ENCODE measurements at places on chromosomes 12 and 14.
A peak's percentile ranks its signal among the peaks of the same experiment; 100 is the strongest.

DNA sequence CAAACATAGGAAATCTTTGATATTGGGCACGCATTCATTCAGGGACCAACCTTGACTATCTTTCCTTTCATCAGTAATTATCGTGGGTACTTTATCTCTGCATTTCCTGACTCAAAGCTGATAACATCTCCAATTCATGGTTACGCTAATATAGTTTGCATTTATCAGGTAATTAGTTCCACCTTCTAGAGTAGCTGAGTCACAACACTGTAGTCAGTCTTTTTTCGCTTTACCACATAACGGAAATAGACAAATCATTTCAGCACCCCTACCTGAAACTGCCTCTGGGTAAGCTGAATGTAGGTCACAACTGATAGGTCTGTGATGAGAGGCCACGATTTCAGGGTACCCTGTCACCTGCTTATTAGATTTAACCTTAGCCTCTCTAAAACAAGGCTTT, 36.7 kb upstream of the IL22 start:
- no peak for DNase-seq

- peak; percentile 5 for DNase-seq
Observed at GRCh38 chr14:30214461-30215090, 286.9 kb upstream of the PRKD1 start.

DNA sequence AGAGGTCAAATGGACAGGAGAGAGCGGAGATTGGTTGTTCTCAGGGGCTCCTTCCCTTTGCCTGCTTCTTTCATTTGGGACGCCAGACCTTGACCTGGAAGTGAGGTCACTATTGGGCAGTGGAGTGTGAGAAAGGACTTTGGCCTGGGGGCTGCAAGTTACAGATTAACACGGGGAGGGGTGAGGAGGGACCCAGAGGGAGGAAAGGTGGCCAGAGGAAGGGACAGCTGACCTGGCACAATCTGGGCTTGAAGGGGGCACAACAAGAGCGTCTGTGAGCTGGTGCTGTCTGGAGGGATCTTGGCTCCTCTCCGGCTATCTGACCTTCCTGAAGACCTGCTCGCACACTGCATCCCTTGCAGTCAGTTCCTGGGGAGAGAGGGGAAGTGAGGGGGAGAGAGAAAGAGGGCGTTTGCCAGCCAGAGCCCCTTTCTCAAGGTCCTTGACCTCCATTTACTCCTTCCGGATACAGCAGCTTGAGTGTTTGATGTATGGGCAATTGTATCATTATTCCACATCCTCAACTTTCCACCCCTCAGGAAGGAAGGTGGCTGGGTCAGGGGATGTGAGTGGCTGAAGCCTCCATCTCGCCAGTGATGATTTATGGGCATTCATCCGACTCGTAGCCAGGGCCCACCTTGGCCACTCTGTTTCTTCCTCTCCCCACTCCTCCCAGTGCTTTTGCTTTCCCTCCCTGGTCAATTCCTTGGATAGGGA, 4.7 kb downstream of the RBP5 start:
- DNase-seq: no peak

GRCh38 chr14:74904635-74905503, 18.2 kb downstream of the RPS6KL1 start:
- no peak for DNase-seq

GRCh38 chr12:124861898-124862676, 1.6 kb downstream of the SCARB1 start:
- no peak for DNase-seq

DNA sequence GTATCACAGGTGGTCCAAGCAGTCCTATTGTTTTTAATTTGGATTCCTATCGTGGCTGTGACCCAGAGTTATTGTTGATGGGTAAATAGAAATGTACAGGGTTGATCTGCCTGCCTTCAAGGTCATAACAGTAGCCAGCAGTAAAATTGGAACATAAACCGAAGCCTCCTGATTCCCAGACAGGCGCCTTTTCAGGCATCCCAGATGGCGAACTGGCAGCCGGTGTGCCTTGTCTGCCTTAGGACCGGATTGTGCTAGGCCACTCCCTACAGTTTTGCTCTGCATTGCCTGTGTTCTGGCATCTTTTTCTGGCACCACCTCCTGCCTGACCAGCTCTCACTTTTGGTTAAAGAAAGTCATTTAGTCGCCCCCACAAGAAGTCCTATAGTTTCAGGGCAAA, 22.2 kb downstream of the TMEM117 start:
- no peak for DNase-seq

GRCh38 chr14:99148131-99148530, 123.9 kb downstream of the BCL11B start:
- DNase-seq: no peak

GRCh38 chr14:76376878-76377734, 1.2 kb downstream of the ESRRB start:
- DNase-seq: no peak

DNA sequence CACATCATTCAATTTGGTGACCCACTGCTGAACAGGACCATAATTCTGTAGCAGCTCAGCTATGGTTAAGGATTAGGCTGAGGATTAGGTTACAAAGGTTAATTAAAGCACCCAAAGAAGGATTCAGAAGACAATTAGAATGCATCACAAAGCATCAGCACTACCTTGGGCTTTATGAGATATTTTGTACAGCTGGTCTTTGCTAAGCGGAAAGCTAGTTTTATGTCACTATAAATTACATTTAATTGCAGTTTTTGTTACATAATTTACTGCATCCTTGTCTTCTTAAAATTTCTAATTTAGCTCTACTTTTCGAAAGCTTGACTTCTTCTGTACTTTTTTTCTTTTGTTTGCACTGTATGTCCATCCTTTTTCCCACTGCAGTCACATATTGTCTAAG, 711.5 kb downstream of the RPS29 start:
- no peak for DNase-seq

GRCh38 chr14:88411039-88411438, 25.6 kb downstream of the SPATA7 start:
- no peak for DNase-seq

DNA sequence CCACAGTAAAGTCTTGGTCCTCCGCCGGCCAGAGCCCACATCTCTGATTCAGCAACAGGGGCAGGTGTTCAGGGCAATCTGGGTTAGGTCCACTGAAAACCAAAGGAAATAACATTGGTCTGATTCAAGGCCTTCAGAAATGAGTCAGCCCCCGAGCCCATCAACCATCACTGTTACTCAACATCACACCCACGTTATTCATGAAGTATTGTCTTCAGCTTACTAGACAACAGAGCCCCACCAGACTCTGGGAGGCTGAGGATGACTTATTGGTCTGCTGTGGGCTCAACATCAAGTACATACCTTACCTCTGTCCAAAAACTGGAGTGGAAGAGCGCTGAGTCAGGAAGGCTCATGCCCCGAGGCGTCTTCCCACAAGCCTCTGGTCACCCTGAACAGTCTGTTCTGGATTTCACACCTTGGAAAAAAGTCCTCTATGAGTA, 97.5 kb downstream of the ZFP36L1 start:
- no peak for DNase-seq

- DNase-seq: no peak
Observed at GRCh38 chr14:63654346-63654745, 12.7 kb upstream of the WDR89 start.

- no peak for DNase-seq
Observed at GRCh38 chr12:19382111-19382526, 57.2 kb upstream of the AEBP2 start.

DNA sequence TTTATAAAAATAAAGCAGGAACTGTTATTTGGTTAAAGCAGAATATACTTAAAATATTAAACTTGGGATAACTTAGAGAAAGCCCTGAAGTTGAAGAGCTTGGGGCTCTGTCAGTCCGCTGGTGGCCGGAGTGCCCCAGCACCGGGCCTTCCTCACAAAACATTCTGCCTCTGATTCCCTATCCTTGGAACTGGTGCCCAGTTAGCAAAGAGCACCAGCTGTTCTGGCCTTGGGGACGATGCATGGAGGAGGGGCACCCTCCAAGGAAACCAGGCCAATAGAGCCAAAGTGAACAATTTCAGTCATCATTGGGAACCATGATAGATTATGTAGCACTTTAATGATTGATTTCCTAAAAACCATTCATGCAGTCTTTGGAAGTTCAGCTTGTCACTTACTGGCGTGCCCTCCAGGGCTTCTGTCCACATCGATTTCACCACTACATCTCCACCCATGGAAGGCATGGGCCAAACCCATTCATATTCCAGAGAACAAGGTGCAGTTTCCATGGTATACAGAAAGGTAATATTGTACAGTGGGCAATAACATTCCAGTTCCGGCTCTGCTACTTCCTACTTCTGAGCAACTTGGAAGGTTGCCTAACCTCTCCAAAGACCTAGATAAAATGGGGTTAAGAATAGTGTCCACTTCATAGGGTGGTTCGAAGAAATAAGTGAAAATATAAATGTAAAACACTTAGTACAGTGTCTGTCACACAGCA, 145.9 kb downstream of the ETV6 start:
- DNase-seq: no peak

DNA sequence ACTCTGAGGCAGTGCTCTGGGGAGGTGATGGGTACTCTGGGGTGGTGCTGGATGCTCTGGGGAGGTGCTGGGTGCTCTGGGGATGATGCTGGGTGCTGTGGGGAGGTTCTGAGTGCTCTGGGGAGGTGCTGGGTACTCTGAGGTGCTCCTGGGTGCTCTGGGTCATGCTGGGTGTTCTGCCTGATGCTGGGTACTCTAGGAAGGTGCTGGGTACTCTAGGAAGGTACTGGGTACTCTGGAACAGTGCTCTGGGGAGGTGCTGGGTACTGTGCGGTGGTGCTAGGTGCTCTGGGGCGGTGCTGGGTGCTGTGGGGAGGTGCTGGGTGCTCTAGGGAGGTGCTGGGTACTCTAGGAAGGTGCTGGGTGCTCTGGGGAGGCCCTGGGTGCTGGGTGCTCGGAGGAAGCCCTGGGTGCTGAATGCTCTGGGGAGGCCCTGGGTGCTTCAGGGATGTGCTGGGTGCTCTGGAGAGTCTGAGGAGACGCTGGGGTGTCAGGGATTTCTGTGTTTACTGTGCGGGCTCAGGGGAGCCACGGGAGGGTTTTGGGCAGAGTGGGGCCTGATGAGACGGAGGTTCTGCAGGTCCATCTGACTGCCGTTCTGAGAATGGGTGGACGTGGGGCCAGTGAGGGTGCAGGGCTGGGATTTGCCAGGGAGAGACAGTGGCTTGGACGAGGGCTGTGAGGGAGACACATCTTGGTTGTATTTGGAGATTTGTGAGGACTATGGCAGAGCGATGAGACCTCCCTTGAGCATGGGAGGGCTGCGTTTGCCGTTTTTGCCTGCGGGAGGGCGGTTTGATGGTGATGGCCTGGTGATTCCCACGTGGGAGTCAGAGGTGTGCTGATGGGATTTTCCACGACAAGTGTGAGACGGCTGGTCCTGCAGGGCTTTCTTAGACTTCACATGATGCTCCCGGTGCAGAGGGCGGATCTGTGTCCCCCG, 30.0 kb downstream of the MMP17 start:
- DNase-seq: no peak

DNA sequence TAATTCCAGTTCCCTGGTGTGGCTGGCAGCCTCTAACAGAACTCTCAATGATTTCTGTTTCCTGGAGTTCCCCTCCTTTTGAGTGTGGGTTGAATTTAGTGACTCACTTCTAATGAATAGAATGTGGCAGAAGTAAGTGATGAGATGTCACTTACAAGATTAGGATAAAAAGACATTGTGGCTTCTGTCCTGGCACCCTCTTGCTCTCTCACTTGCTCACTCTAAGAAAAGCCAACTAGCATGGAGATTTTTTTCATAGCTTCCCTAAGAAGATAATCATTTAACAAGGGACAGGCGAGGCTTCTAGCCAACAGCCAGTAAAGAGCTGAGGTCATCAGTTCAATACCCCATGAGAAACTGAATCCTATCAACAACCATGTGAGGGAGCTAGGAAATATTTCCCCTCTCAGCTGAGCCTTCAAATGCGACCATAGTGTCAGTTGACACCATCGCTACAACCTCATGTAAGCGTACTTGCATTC, 156.7 kb downstream of the TMTC3 start:
- DNase-seq: peak; percentile 2

- DNase-seq: peak; percentile 63
Observed at GRCh38 chr14:67943947-67944346, 124.4 kb downstream of the RAD51B start.

GRCh38 chr14:78530078-78530477, 359.9 kb downstream of the NRXN3 start:
- no peak for DNase-seq

DNA sequence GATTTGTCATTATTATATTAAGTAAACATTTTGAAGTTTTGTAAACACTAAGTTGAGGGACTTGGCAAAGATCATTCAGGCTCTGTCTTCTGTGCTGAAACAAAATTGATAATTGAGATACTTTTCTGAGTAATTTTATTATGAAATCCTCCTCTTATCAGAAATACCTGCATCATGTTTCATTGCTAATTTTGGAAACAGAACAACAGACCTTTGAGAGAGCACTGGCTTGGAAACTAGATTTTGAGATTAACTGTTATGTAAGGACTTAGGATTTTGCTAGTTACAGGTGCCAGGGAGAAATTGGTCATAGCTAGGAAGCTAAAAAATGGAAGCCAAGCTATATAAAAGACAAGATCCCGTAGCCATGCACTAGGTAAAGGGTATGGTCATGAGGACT, 201.7 kb upstream of the DCN start:
- no peak for DNase-seq

DNA sequence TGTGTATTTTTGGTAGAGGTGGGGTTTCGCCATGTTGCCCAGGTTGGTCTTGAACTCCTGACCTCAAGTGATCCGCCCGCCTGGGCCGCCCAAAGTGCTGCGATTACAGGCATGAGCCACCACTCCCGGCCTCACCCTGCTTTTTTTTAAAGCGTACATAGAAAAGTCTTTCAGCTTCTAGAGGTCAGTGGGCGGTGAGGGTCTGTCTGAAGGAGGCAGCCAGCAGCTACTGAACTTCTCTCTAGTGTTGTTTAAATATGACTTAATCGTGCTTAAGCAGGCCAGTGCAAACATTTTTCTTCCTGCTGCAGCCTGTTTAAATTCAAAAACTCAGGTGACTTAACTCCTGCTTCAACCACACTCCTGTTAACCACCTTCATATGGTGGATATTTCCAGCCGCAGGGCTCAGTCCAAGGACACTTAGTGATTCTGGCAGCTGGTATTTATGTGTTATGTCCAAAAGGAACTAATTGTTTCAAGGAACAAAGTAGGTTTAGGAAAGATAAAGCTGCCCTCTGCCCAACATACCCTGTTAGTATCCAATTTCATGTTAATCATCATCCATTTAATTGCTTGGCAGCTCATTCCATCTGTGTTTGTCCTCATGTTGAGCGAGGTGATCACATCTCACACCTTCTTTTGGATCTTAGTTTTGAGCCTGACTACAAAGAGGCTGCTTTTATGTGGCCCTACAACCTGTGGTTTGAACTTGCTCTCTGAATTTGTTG, 2.0 kb downstream of the PRKAB1 start:
- no peak for DNase-seq

- DNase-seq: no peak
Observed at GRCh38 chr14:103819503-103820307, 27.7 kb downstream of the PPP1R13B start.

DNA sequence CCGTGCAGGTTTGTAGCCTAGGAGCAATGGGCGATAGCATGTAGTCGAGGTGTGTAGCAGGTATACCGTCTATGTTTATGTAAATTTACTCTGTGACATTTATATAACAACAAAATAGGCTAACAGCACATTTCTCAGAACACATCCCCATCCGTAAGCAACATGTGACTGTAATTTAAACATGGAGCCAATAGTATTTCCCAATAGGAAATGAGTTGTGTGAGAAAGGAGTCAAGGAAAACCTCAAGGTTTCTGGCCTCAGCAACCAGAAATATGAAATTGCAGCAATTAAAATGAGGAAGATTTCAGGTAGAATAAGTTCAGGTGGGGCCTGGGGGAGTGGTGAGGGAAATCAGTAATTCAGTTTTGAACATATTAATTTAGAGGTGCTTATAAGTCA, 136.0 kb downstream of the MSRB3 start:
- DNase-seq: no peak
